Fibroblast of the conjunctiva (primary cell): ENCODE measurements at places on chromosomes 12 and 14.

DNA sequence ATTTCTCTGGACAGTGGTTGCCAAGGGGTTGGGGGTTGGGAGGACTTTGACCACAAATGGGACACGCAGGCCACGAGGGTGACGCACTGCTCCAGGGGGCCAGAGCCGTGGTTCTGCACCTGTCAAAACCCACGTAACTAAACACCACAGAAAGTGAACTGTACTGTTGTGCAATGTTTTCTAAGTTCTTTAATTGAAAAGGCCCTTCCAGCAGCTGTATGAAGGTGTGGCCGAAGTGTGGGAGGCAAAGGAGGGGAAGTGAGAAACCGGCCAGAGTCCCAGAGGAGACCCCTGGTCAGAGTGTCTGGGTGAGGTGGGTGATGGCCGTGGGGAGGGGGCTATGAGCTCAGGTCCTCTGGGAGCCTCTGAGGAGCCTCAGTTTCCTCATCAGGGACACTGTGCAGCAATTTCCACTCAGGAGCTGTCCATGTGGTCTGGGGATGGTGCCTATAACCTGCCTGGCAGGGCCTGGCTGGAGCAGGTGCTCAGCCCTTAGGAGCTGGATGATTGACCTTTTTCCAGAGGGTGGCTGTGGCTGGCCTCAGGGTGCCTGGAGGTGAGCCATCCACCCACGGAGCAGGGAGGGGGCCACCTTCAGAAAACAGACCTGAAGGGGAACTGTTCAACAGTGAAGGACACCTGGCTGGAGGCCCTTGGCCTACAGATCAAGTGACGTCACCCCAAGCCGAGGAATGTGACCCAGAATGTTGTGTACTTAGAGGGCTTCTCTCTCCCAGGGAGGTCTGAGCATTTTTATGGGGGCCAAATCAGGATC is 9.8 kb upstream of the BDKRB2 start:
- no peak for DNase-seq

GRCh38 chr12:94690198-94690771 is 39.9 kb upstream of the TMCC3 start:
- peak; percentile 16 for DNase-seq

GRCh38 chr12:31260840-31261239 is 65.1 kb downstream of the SINHCAF start:
- DNase-seq, result no peak

DNA sequence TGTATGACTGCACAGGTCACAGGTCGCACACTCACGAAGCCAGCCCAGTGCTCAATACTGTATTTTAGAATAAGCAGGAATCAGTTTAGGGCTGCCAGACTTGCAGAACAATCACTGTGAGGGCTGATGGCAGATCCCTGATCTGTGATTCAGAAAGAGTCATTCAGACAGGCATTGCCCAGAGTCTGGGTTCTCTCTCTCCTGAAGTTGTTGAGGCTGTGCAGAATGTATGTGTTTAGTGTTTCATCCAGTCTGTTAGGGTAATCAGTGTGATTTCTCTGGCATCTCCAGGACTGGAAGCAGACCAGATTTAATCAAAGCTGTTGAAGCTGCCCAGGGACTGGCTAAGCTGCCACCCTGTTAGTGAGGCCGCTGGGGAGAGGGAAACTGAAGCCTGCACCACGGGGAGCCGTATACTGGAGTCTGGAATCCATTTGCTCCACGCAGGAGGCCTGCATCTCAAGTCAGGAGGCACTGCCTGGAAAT is 69.3 kb downstream of the ETV6 start:
- no peak for DNase-seq

- no peak for DNase-seq
Measured at GRCh38 chr12:6262623-6263022, 47.9 kb upstream of the PLEKHG6 start.

DNA sequence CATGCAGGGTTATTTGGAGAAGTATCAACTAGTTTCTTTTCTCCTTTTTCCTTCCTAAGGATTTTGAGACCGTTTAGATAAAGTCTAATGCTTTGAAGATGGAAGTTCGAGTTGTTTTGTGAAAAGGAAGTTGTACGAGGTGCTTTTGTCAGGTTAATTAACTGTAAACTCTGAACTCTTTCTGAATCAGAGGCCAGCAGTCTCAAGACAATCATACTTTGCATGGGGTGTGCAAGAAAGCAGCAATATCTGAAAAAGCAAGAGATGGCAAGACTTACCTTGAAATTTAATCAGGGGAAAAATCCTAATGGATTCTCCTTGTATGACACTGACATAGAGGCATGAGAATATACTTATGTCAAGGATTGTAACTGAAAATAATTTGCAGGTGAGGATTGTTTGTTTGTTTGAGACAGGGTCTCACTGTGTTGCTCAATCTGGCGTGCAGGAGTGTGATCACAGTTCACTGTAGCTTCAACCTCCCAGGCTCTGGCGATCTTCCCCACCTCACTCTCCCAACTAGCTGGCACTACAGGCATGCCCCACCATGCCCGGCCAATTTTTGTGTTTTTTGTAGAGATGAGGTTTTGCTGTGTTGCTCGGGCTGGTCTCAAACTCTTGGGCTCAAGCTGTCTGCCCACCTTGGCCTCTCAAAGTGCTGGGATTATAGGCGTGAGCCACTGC is 170.2 kb upstream of the HMGA2 start:
- DNase-seq, result no peak

DNA sequence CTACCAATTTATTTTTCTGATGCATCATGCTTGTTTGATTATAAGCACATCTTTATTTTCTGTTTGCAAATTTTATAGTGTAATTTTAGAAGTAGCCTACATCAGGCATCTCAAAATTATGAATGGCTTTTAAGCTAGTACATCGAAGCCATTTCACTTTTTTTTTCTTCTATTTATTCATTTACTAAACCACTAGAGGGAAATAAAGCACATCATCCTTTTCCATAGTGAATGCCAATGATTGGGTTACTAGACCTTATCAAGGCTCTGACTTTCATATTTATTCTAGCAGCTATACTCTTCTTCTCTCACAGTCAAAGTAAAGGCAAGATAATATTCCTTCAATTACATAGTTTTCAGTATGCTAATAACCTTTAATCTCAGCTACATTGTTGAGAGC is 736.4 kb upstream of the LRFN5 start:
- no peak for DNase-seq

DNA sequence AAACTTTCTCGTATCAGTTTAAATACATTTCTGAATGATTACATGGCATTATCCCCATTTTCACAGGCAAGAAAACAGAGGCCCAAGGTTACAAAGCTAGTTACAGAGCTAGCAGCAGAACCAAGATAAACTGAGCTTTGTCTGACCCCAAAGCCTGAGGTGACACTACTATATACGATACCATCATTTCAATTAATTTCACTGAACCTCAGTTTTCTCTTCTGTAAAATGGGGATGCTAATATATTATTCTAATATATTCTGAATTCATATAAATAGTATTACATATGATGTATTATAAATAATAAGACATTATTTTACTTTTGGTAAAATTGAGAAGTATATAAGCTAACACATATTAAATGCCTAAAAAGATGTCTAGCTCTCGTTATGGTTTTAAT is 143.3 kb downstream of the NRXN3 start:
- no peak for DNase-seq

DNA sequence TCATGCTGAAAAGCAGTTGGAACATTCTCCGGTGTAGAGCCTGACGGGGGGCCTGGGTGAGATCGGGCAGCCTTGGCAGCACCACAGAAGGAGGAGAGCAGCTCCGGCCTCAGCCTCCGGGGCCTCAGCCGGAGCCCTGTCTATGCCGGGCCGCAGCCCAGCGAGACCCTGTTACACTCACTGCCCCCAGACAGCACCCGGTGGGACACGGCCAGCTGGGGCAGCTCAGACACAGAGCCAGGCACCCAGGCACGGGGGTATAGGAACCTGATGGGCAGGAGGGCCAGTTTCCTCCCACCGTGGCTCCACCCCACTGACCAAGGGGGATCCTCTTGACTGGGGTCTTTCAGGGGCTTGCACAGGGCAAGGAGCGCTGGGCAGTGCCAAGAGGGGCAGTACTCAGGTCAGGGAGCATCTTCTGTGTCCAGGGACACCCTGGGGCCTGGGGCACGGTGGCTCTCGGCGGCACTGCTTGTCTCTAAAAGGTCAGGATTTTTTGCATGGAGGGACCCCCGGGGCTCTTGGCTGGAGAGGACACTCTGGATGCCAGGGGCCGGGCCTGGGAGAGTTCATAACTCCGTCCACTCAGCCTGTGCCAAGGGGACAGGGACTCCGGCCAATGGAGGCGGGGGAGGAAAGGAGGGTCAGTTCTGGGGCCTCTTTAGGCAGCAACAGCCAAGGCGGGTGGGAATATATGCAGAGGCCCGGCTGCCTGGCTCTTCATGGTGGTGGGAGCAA is 9.4 kb downstream of the INF2 start:
- no peak for DNase-seq

GRCh38 chr14:103427485-103428443 is 42.5 kb downstream of the MARK3 start:
- peak; percentile 47 for DNase-seq

DNA sequence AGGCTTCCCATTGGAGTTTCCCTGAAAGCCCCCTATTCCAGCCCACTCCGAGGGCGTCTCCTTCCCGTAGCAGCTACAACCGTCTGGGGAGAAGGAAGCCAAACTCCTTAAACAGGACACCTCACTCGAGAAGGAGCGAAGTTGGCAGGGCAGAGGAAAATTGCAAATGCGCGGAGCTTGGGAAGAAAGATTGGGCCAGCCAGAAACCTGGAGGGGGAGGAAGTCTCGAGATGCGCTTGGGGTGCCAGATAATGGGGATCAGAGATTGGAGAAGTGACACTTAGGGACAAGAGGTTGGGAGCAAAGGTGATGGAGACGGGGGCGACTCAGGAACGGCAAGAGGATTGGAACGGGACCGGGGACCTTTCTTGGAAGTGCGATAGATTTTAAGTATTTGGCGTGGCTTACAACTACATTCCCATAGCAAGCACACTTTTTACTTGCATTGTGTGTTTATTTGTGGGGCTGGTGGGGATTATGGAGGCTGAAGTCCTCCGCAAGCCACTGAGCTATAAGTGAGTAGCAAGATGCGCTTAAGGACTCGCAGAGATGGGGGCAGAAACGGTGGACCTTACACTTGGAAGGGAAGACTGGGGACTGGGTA is 926 bp downstream of the HRK start:
- no peak for DNase-seq

DNA sequence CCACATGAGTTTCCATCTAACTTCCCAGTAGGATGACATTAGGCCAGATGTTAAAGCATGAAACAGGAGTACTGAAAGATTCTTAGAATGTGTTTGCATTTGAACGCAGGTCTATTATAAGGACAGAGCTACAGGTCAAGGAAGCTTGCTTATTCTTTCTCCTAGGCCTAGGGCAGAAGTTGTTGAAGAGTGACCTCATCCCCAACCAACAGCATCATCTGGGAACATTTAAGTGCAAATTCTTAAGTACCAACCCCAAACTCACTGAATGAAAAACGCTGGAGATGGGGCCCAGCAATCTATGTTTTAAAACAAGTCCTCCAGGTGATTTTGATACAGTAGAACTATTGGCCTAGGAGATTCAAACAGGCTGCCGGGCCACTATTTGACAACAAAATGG is 52.4 kb downstream of the PAPLN start:
- DNase-seq, result no peak

DNA sequence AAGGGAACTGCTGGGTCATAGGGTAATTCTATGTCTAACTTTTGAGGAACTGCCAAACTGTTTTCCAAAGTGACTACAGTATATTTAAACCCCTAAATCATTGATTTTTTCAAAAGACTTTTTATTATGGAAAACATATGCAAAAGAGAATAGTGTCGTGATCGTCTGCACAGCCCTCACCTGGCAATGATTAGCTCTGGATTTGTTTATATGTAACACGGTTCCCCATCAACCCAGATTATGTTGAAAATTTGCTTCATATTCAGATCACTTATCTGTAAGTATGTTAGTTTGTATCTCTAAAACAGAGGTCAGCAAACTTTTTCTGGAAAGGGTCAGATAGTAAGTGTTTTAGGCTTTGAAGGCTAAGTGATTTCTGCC is 52.7 kb downstream of the CCDC92 start:
- DNase-seq, result no peak

GRCh38 chr14:54309615-54310014 is 87.2 kb upstream of the CDKN3 start:
- DNase-seq, result no peak

- DNase-seq, result peak; percentile 96
Measured at GRCh38 chr14:104973135-104973384, 5.1 kb downstream of the AHNAK2 start.

- DNase-seq, result no peak
Measured at GRCh38 chr12:79373896-79374499, 316.8 kb downstream of the PAWR start.

- DNase-seq, result no peak
Measured at GRCh38 chr12:119920064-119920463, 42.9 kb upstream of the CIT start.

DNA sequence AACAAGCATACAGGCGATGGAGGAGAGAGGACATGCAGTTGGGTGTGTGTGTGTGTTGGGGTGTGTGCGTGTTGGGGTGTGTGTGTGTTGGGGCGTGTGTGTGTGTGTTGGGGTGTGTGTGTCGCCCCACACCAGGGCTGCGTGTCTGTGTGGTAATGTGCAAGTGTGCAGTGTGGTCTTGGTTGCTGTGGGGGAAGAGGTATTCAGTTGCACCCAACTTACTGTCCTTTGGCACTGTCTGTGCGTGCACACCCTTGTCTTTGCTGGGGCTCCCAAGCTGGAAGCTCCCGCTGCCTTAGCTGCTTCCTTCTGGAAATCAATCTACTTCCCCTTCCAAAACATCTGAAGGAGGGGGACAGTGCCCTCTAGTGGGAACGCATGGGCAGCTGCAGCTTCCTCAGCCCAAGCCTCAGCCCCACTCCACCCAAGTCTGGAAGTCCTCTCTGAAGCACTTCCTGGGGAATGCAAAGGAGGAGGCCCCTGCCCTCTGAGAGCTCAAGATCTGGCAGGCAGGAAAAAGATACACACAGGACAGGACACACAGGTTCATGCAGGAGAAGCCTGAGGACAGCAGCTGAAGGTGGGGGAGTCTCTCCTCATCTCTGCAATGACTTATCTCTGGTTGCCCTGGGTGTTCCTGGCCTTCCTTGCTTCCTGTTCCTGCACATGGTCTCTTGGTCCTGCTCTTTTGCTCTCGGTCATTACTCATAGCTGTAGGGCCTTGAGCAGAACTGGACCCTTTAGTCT is 13.1 kb downstream of the ASIC1 start:
- peak; percentile 83 for DNase-seq

GRCh38 chr12:24231298-24231697 is 281.8 kb upstream of the SOX5 start:
- no peak for DNase-seq

- DNase-seq, result no peak
Measured at GRCh38 chr12:62907561-62907960, 27.4 kb downstream of the PPM1H start.

- no peak for DNase-seq
Measured at GRCh38 chr12:103503546-103504480, 8.0 kb upstream of the C12orf42 start.

GRCh38 chr14:95255487-95255886 is 64.2 kb downstream of the CLMN start:
- DNase-seq, result peak; percentile 51

- no peak for DNase-seq
Measured at GRCh38 chr12:67449591-67450052, 180.5 kb downstream of the CAND1 start.
